ENCODE measurements at places on chromosomes 1 and 21.

DNA sequence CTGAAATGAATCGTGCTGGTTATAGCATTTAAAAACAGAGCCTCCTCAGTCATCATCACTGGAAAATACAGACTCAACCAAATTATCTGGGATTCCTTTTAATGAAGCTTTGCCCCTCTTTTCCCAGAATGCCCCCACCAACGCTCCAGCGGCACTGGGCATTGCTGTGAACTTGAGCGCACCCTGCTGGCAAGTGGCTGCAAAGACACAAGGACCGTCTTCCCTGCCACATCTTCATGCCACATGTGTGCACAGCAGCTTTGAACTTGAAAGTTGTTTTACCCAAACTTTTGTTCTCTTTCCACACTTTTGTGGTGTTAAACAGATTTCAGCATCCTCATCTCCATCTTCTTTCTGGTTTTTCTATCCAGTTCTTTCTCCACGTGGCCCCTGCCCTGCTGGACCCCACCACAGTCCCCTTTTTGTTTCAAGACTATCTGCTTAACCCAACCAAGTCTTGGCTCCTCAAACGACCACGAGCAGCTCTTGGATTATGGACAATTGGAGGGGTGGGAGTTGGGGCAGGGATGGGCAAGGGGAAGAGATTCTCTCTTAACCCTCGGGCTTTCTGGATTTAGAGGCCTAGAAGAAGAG, 12.8 kb upstream of the LMX1A start:
- DNase-seq = no peak

DNA sequence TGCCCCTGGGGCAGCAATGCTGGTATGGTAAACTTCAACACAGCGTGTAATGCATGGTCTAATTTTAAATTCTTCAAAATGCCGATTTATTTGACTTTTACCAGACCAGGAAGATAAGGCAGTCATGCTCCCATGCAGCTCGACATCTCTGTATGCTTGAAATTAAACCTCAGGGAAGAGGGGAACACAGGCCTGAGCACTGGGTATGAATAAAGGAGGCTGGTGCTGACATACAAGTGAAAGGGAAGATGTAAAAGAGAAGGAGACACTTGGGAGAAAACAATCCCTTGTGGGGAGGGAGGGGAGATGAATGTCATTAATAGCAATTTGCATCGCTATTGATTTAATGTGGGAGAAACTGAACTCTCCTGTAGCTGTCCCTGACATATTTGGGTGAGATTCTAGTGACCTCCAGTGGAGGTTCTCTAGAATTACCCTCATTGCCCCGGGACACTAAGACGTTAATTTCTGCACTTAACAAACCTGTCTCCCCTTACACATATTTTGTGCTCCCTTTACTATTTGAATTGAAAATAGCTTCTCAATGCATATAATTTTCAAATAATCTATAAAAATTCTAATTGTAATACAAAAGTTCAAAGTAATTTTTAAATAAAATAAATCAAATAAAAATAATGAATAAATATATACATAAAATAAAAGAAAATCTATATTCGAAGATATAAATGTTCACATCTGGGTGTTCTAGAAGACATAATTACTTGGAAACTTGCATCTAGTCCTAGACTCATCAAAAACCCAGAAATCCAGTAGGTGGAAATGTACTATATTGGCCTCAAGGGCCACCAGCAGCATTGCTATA, 283.1 kb downstream of the LMX1A start:
- no peak for DNase-seq

DNA sequence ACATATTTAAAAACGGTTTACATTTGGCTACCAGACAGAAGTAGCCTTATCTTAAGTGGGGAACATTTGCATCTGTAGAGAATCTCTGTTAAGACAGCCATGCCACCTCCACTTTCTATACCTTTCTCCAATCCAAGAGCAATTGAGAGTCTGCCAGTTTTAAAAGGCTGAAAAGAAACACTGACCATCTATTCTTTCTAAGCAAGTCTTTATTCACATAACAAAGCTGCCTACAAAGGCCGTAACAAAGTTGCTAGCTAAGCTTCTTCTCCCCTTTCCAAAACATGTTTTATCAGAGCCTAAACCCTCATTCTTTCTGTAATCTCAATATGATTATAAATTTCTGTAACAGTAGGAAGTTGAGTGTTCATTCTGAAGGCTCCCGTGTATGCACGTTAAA, 1078.3 kb downstream of the NCAM2 start:
- no peak for DNase-seq

- DNase-seq = no peak
These were observed 32.6 kb downstream of the UBE4B start for GRCh38 chr1:10065344-10065685.

- DNase-seq = no peak
These were observed 16.4 kb downstream of the EPHA8 start for GRCh38 chr1:22579541-22580155.

GRCh38 chr1:184002071-184002470, 35.5 kb downstream of the COLGALT2 start:
- peak; percentile 47 for DNase-seq

- DNase-seq = peak; percentile 94
These were observed at the start of gene ZMPSTE24 for GRCh38 chr1:40257688-40258444. Gene ZMPSTE24 (plus strand): TSS chr1:40258236. CDS start chr1:40258272, 36 bp downstream.

- no peak for DNase-seq
These were observed 27.2 kb upstream of the FAM3B start for GRCh38 chr21:41289431-41289830.

DNA sequence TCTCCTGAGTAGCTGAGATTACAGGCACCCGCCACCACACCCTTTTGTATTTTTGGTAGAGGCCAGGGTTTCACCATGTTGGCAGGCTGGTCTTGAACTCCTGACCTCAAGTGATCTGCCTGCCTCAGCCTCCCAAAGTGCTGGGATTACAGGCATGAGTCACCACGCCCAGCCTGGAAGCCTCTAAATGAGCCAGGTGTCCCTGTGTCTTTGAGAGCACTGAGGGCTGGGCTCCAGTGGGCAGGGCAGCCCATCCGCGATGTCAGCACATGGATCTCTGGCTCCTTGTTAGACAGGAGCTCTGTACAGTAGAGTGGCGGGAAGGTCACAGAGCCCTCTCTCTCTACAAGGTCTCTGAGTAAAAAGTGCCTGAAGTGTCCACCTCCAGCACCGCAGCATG, 124.3 kb downstream of the PGBD5 start:
- DNase-seq = no peak

- DNase-seq = no peak
These were observed 9.1 kb downstream of the TTC22 start for GRCh38 chr1:54791880-54792522.

DNA sequence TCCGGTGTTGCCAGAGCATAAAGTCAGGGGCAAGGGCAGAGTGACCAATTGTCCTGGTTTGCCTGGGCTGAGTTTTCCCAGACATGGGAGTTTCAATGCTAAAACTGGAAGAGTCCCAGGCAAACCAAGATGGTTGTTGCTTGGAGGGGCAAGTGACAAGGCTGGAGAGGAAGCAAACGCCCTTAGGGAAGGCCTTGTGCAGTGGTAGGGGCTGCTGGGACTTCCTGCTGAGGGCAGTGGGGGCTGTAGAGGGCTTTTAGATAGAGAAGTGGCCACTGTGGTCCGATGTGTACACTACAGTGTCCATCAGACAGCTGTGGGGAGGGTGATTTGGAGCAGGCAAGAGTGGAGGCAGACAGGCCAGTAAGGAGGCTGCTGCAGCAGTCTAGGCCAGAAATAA, 7.0 kb upstream of the CELA2A start:
- no peak for DNase-seq

DNA sequence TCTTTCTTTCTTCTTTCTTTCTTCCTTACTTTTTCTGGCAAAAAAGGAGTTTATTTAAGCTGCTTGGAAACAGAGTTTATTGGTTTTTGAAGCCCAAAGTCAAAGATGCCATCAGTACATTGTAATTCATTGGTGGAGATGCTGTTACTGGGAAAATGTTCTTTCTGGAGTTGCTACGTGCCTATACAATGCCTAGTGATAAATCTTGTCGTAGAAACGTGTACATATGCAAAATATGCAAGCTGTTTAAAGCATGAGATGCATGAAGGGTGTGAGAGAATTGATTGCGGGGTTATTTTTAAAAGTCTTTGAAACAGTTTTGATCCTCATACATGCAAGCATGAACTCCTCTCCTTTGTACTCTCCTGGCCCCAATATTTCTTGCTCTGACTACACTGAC, 1060.6 kb upstream of the NCAM2 start:
- no peak for DNase-seq

DNA sequence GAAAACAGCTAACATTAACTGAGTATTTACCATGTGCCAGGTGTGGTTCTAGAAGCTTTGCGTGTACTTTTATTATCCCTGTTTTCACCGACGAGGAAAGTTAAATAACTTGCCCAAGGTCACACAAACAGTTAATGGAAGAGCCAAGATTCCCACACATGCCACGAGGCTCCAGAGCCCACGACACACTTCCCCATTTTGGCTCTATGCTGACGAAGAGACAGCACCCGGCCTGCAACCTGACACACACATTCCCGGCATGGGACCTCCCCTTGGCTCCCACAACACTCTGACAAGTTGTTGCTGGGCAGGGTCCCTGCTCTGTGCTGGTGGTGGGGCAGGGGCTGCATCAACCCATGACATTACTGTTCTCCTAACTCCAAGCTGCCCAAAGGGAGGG, 52.8 kb downstream of the RAP1GAP start:
- DNase-seq = no peak

DNA sequence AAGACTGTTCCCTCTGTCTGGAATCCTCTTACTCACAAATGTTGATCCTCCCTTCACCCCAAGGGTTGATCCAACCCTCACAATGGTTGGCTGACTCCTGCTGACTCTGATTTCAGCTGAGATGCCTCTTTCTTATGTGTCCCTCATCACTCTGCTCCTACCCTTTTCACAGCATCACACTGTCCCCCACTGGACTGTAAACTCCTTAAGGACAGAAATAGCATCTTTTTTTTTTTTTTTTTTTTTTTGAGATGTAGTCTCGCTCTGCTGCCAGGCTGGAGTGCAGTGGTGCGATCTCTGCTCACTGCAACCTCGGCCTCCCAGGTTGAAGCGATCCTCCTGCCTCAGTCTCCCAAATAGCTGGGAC, 97.9 kb upstream of the SYT6 start:
- no peak for DNase-seq

DNA sequence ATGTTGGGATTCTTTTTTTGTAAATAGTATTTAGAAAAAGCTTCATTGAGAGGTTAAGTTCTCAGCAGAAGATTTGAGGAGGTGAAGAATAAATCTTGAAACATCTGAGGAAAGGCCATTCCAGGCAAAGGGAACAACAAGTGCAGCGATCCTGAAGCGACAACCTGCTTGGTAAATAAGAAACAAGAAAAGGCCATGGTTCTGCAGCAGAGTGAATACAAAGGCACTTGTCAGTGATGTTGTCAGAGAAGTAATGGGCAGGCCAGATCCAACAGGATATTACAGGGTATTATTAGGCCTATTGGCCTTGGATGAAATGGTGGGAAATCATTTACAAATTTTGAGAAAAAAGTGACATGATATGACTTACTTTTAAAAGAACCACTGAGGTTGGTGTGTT, 960.0 kb downstream of the PLA2G4A start:
- no peak for DNase-seq

DNA sequence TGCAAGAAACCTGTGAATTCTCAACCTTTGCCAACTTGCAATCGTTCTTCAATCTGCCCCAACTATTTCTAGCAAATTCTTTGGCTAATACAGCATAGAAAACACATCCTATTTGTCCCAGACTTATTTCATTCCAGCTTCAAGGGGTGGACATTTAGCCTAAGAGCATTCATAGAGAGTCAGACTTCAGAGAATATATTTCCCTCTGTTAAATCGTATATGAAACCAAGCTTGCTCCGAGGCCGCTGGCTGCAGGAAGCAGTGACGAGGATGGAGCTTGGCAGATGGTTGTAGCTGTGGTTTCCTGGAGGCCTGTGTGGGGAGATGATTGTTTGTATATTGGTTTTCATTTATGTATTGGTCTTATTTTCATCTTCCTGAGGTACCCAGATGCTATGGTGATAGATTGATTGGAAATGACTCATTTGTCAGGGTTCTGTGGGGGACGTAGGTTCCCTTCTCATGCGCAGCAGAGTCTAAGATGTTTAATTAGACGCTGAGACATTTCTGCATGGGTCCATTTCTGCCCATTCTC, 26.1 kb downstream of the MAN1C1 start:
- no peak for DNase-seq
